G401 (cell line): ENCODE measurements at places on chromosomes 6 and 20. TPM values are rescaled to one million over a fixed set of nuclear protein-coding genes. Genes with fewer than 3 reads are reported as not detected.

DNA sequence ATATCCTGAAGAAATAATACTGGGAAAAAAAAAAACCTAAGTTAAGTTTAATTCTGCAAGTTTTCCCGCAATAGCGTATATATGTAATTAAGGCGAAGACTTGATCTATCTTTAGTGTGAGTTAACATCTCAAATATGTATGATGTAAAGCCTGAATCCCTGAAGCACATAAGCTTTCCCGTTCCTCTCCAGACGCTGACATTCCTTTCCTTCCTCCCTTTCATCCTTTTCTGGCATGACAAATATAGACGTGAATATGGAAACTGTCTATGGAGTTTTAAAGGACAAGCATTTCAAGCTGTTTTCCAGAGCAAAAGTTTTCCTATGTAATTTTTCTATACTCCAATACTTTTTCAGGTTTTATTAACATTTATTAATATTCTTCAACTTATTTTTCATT is 637.0 kb downstream of the COL12A1 start:
- DNase-seq: no peak

DNA sequence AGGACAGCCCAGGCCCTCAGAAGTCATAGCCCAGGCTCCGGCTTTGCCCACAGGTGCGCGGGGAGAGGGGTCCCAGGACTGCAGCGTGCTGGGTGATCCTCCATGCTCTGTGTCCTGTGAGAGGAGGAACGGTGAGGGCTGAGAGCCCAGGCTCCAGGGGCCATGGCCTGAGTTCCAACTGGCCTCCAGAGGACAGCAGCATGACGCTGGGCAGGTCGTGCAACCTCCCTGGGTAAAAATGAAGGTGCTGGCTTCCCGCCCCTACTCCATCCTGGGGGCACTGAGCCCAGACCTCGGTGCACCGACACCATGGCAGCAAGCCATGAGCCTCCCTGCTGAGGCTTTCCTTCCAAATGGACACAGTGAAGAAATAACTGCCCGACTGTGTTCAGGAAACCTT is 305.4 kb downstream of the TAF4 start:
- no peak for DNase-seq

DNA sequence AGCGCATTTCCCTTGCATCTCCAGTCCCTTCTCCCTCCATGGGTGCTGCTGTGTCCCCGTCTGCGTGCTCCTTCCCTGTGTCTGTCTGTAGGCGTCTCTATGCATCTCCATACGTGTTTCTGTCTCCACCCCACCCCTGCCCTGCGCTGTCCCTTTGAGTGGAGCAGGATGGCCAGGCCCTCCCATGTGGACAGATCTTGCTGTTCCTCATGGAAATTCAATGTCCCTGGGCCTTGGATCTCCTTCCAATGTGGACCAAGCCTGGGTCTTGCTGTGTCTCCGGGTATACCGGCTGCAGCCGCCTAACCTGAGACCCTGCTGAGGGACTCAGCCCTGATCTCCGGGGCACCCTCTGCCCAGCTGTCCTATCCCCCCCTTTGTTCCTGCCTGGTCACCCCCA is 172.7 kb downstream of the BMP7 start:
- no peak for DNase-seq

GRCh38 chr6:21438986-21439352 is 154.6 kb upstream of the SOX4 start:
- no peak for DNase-seq

DNA sequence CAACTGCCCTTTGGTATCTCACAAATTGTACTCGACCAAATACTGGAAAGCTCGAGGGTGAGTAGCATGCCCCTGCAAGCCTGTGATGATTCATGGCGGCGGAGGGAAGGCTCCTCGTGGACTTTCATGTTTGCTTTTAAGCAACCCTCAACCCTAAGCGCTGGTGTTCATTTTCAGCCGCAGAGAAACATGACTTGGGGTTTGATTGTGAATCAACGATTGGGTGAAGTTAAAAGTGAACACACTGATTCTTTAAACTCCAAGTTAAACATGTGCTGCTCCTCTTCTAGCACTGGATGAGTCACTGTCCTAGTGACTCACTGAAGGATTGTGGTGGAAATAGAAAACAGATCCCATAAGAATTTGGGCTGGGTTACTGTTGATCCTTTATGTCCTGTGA is 8.3 kb downstream of the CD109 start:
- DNase-seq: no peak

GRCh38 chr6:46932526-46933319 is 11.0 kb upstream of the ADGRF5 start:
- no peak for DNase-seq

- no peak for DNase-seq
Measured at GRCh38 chr6:101011186-101011585, 130.1 kb upstream of the ASCC3 start.

DNA sequence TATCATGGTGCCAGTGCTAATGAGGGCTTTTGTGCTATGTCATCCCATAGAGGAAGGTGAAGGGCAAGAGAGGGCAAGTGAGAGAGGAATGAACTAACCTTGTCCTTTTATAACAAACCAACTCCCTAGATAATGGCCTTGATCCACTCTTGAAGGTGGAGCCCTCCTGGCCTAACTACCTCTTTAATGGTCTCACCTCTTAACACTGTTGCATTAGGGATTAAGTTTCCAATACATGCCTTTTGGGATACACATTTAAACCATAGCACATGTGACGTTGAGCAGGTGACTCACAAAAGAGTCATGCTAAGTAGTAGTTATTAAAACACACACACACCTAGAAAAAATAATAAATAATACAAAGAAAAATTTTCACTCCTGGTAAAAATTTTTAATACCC is 36.9 kb downstream of the CCN2 start:
- no peak for DNase-seq

- no peak for DNase-seq
Measured at GRCh38 chr6:150491131-150491810, 108.4 kb upstream of the PLEKHG1 start.

GRCh38 chr6:106903299-106903698 is 71.2 kb downstream of the CD24 start:
- DNase-seq: no peak

DNA sequence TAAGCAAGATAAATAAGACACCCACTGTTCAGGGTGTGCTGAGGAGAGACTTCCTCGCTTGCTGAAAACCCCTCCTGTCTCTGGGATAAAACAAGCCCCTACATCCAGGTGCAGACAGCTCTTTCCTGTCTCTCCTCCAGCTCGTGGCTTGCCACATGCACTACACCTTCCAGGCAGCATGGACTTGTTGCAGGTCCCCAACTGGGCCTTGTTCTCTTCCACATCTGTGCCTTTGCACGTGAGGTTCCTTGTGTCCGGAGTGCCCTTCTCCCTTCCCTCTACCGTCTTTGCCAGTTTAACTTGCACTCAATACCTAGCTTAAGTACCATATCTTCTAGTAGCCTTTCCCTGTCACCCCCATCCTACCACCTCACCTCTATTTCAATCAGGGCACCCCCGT is 397.6 kb downstream of the RNGTT start:
- no peak for DNase-seq

DNA sequence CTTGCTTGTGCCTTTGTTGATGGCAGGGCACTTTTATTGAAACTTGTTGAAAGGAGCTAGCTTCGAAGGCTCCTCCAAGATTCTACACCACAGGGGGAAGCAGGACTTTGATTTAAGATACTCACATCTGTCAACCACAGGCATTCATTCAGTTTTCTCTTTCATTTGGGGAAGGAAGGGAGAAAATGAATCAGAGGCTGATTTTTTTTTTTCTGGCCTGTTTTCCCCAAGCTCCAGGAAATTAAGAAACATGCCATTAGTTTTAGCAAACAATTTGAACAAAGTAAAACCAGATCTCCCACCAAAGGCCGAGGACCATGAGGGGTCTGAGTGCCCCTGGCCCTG is 8.7 kb upstream of the APCDD1L start:
- DNase-seq: no peak

DNA sequence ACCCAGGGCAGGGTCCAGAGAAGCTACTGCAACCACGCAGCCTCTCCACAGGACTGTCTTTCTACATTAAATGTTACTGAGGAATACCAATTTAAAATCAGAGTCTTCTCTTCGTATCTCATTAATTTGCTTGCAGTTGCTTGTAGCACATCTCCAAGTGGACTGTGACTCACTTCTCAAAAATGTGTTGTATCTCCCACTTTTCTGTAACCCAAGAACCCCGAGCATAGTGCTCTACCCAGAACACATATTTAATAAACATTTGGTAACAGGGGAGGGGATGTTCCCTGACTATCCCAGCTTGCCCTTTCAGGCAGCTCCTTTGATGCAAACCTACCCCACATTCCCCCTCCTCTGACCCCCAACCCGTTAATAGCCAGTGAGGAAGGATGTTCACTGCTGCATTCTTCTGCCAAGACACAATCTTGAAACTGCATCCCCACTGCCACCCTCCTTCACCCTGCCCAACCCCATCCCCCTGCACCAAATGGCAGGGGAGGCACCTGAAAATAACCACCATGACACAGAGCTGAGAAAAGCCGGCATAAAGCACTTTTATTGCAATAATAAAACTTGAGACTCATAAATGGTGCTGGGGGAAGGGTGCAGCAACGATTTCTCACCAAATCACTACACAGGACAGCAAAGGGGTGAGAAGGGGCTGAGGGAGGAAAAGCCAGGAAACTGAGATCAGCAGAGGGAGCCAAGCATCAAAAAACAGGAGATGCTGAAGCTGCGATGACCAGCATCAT is 24.2 kb downstream of the FKBP1A start:
- no peak for DNase-seq

GRCh38 chr6:145457556-145457955 is 277.8 kb downstream of the EPM2A start:
- DNase-seq: no peak

DNA sequence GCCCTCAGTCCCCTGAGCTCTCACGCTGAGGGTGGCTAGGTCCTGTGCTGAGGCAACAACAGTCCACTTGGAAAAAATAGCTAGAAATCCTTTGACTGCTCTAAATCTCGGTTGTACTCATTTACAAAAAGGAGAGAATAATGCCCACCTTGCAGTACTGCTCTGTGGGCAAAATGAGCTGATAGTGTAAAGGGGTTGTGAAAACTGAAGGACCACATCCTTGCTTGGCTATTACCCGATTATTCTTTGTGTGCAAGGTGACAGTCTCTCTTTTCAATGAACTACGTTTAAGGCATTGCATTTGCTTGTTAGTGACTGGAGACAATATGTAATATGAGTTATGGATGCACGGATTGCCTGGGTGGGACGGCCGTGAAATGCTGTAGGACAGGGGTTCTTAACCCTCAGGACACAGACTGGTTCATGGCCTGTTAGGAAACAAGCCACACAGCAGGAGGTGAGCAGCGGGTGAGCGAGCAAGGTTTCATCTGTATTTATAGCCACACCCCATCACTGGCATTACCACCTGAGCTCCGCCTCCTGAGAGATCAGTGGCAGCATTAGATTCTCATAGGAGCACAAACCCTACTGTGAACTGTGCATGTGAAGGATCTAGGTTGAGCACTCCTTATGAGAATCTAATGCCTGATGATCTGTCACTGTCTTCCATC is 14.6 kb downstream of the SAMD3 start:
- no peak for DNase-seq

DNA sequence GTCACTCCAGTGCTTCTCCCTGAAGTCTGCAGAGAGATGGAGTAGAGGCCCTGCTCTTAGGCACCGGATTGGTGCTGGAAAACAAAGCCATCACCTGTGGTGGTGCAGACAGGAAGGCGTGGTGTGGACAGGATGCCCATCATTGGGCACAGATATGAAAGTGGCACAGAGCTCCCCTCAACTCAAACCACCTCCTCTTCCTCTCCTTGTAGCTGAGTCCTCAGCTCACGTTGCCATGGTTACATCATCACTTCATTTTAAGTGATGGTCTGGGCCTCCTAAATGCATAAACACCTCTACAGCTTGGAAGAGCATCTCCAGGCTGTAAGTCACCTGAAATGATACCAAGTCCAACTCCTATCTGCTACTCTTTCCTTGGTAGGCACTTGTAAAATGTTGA is 8.0 kb upstream of the RTF2 start:
- no peak for DNase-seq

DNA sequence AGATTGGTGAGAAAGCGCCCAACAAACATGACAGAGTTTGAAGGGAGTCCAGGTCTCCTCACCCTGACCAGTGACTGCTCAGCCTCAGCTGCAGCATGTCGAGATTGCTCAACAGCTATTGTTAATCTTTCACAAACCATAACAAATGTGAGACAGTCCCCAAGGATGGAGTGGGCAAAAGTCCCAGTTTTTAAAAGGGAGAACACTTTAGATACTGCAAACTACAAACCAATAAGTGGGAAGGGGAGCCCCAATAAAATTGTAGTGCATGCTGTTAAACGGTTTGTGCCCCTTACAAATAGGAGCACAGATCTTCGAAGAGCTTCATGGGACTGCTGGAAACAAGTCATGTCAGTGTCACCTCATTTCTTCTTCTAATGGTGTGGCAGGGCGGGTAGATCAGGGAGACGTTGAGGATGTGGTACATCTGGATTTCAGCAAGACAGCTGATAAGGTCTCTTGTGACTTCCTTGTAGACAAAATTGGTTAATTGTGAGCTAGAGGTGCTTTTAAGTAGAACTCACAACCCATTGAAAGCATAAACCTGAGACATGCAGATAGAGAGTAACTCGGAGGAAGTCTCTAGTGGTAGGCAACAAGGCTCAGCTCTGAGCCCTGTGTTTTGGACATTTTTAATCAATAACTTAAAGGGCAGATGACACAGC is 134.0 kb upstream of the ARMC2 start:
- no peak for DNase-seq

- no peak for DNase-seq
Measured at GRCh38 chr20:55974491-55975202, 30.7 kb downstream of the CBLN4 start.

DNA sequence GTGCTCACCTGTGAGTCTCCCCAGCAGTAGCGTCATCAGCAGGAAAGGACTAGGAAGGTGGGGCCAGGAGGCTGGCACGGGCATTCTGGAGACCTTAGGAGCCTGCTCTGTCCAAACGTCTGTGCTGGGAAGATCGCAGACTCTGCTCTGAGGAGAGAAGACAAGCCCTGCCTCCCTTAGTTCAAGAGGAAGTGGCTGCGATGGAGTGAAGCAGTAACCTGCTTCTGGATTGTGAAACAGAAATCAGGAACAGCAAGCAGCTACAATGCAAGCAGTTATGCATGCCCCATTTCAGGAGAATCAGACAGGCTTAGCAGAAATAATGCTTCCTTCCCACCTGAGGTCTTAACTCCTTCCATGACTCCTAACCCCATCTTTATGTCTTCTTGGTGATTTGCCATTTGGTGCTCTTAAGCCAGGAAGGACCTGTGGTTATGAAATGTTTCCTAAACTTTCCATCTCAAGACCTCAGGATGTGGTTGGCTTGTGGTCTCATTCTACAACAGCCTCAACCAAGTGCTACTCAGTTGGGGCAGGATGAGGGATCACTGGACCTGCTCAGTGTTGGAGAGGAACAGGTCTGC is at the start of gene SIRPB1:
TSS of gene SIRPB1 (minus strand) at position 149 of the 584 bp plus-strand sequence. CDS start at position 84, 65 bp downstream.
- no peak for DNase-seq

Gene SLC52A3
- 0.06 TPM in 1 of 2 replicates, not detected in the other for total RNA-seq

Gene TMEM74B
- total RNA-seq: 1.2 TPM in 1 of 2 replicates, not detected in the other

Gene TUBB2B
- 31.6 and 39.2 TPM in 2 replicates for total RNA-seq

Gene BPIFB4
- not detected in 2 replicates for total RNA-seq

Gene SLC26A8
- total RNA-seq: not detected in 2 replicates

Gene TBXT
- total RNA-seq: 2.2 TPM in 1 of 2 replicates, not detected in the other

Gene REM1
- total RNA-seq: not detected in 2 replicates

Gene LPIN3
- 10.8 and 14.6 TPM in 2 replicates for total RNA-seq

Gene DNMT3B
- 23.4 and 29.1 TPM in 2 replicates for total RNA-seq

Gene FLRT3
- not detected in 2 replicates for total RNA-seq

Gene SSR1
- total RNA-seq: 99.9 and 173 TPM in 2 replicates

Gene JPH2
- 0.24 and 1.8 TPM in 2 replicates for total RNA-seq
